ENCODE measurements at places on chromosomes 13 and 19.

DNA sequence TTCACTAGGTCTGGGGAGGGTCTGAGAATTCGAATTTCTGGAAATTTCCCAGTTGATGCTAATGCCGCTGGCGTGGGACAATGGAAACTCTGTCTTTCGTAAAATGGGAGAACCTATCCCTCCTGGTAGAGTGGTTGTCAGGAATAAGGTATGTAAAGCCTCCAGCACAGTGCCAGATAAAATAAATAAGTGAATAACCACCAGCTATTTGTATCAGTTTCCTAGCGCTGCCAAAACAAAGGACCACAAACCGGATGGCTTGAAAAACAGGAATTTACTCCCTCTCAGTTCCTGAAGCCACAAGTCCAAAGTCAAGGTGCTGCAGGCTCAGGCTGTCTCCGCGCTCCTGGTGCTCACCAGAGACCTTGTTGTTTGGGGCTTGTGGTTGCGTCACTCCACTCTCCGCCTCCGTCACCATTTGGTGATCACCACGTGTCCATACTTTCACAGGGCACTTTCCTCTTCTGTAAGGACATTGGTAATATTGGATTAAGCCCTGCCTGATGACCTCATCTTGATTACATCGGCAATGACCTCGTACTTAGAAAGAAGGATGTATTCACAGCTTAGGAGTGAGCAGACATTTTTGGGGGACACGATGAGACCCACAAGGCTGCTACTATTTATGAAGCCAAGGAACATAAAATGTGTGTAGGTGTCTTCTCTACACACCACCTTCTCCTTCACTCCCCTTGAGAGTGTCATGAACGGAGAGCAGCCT lies 428.5 kb downstream of the IRS2 start:
- DNase-seq, result no peak

- DNase-seq, result no peak
Measured at GRCh38 chr19:53388168-53388567, 6.8 kb upstream of the ZNF765 start.

DNA sequence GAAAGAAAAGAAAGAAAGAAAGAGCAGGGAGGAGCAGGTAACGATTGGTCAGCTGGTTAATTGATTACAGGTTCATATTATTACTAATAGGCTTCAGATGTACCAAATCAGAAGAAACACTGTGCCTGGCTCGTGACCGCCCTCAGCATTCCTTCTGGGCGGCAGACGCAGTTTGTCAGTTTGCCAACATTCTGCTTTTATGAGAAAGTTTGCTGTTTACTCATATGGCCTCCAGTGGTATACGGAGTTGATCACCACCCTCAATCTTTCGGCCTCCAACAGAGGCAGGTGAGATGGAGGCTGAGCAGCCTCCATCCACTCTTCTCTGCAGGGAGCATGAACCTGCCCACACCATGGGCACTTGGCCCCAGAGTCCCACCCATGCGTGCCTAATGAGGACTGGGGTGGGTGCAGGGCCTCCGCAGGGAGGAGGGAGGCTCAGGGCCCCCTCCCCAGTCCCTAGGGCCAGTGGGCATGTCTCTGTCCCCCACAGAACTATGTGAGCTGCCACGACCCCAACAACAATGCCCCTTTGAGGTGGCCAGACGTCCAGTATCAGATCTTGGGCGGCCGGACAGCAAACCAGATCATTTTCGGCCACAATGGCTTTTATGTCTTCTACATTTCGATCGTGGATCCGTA lies 8.8 kb downstream of the PRR22 start:
- no peak for DNase-seq

DNA sequence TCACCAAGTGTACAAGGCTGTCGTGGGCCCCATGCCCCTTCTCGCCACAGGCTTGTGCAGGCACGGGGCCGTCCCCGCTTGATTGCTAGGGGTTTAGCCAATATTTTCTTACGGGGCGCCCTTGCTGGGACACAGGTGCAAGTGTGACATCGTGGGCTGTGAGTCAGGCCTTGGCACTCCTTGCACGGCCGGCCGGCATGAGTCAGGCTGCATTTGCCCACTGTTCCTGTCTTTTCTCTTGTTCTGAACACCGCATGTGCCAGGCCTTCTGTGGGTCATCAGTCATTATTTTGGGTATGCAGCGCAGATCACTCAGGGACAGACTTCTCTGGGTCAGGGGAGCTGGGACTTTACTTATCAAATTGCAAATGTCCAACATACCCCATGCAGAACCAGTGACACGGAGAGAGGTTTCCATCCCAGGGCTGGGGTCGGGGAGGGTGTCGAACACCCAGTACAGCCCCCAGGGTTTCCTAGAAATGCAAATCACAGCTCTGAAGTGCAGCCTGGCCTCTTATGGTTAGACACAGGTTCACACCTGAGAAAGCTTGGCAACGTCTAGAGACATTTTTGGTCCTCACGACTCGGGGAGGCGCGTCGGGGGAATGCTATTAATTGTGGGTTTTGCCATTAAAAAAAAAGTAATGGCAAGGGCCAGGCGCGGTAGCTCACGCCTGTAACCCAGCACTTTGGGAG lies 22.5 kb upstream of the KLF2 start:
- no peak for DNase-seq

- no peak for DNase-seq
Measured at GRCh38 chr13:20713014-20713376, 9.5 kb downstream of the IL17D start.

DNA sequence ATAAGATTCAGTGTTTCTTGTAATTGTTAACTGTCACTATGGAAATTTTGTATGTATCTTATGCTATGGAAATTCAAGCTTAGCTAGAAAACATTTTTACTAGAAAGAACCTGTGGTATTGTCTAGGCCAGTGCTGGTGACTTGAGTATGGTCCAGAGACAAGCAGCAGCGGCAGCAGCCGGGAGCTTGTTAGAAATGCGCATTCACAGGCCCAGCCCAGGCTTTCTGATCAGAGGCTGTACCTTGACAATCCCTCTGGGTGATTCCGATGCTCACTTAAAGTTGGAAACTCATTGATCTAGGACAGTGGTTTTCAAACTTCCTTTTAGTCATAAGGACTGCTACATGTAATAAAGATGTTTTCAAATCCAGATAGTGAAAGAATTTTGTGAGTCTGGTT lies 287.4 kb downstream of the SHISA2 start:
- DNase-seq, result no peak

Measured in D721Med (cell line).